SK-N-MC (cell line): ENCODE measurements at places on chromosomes 16 and 17.

DNA sequence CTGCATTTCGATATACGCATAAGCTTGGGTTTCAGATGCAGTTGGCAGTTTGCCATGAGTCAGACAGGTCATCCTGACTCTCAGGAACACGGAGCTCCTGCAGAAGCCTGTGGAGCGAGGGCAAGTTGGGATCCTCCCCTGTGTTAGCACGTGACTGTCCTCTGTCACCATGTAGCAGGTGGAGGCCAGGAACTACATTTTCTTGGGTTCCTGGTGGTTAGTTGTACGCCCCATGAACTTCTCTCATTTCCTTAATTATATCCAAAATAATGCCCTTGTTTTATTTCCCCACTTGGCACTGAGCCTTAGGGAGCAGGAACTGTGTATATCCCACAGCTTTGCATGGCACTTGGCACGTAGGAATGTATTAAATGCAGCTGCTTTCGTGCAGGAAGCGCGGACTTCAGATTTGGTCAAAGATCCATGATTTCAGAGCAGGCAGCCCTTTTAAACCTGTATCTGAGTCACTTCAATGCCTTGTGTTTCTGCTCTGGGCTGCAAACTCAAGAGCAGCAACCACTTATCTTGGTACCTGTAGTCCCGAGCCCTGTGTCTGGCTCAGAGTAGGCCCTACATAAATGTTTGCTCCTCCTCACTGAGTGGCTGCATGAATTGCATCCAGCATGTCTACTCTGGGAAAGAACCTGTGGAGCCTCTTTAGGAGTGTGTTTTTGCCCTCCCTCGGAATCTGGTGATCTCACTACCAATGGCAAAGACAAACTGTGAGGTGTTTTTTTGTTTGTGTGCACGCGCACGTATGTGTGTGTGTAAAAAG is 428.4 kb downstream of the MAF start:
- no peak for DNase-seq

DNA sequence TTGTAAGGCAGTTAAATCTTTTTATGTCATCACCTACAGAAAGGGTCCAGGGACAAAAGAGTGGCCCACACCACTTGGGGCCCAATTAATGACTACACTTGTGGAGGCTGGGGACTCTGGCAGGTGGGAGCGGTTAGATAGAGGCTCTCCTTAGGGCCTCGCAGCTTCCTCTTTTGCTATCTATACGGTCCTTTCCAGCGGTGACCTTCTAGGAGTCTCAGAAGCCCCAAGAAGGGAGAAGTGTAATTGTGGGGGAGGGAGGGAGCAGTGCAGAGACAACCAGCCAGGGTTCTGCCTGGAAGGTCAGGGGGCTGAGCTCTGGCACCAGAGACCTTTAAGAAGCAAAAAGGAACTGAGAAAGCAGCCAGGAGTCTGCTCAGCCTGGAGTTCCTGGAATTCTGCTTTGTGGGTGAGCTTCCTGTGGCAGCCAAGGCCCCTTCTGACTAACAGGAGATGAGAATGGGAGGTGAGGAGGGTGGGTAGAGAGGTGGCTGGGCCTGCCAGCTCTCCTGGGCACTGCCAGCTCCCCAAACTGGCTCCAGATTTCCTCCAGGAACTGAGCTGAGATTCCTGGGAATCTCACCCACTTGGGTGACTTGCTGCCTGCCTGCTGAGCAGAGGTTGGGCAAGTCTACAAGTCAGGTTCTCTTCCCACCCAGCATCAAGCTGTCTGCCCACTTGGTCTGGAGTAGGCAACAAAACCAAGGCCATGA is 16.3 kb upstream of the MAP3K14 start:
- no peak for DNase-seq

GRCh38 chr17:72126575-72127486 is 6.0 kb downstream of the SOX9 start:
- no peak for DNase-seq

DNA sequence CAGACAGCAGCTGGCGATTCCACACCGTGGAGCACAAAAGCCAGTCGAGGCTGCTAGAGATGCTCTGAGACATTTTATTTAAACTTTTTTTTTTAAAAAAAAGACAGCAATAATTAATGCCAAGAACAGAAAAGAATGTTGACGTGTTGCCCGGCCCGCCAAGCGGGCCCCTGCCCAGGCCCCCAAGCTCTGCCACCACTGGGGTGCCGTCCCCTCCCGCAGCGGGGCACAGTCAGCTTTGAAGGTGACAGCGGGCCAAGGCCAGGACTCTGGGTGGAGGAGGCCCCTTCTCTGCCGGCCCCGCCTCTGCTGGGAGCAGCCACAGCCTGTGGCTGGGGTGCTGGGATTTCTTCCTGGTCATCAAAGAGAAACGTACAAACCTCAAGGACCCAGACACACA is 9.8 kb downstream of the RNF166 start:
- DNase-seq, result no peak

DNA sequence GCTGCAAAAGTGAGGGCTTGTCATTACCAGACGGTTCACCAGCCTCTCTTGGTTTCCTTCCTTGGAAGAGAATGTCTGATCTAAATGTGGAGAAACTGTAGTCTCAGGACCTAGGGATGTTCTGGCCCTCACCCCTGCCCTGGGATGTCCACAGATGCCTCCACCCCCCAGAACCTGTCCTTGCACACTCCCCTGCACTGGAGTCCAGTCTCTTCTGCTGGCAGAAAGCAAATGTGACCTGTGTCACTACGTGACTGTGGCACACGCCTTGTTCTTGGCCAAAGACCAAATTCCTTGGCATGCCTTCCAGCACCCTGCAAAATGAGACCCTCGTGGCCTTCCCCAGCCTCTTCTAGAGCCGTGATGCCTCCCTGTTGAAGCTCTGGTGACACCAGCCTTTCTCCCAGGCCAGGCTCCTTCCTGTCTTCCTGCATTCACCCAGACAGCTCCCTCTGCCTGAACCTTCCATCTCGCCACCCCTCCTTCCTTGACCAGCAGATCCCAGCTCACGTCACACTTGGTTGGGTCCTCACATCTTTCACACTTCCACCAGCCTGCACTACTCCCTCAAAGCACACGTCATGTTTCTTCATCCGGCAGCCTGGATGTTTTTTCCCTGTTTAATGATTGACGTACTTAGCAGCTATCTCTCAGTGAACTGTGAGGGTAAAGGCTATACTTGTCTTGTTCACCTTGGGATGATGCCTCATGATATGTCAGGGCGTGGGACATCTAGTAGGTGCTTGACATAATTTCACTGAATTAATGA is 4.3 kb downstream of the ZNF768 start:
- no peak for DNase-seq
